ENCODE measurements at places on chromosomes 12 and 14.
A peak's percentile ranks its signal among the peaks of the same experiment; 100 is the strongest.

DNA sequence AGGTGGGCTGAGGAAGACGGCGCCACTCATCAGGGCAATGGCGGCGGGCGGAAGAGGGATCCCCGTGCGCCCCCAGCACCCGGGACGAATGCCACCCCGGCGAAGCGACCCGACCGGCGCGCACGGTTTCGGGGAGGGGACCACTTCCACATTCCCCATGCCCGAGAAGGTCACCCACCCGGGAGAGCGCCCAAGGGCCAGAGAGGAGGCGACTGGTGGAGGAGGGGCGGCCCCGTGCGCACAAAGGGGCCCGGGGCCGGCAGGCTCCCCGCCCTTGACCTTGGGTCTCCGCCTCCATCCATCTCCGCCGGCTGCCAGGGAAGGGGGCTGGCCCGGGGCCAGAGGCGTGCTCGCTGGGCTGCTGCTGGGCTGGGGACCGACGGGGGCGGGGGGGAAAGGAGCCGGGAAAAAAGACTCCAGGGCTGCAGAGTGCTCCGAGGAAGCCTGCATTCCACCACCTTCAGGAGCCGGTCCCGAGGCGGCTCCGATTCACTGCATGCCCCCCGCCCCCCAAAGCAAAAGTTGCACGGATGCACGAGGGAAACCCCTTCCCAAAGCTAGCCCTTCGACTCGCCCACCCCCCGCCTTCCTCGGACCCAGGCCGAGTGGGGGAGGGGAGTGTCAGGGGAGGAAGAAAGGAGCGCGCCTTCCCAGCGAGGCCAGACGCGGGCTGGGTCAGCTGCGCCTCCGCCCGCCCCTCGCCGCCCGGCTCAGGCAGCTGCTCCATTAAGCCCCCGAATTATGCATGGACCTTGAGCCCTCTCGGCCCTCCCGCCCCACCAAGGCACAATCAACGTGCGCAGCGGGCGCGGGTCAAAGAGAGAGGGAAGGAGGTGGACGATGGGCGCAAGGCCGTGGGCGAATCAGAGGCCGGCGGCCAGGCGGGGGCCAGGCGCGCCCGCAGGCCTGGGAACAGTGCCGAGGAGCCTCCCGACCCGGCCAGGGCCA lies 26.2 kb downstream of the BCL11B start:
- DNase-seq = no peak

- no peak for DNase-seq
These were observed 61.4 kb upstream of the VPS33A start for GRCh38 chr12:122327494-122328385.

- DNase-seq = peak; percentile 17
These were observed 386 bp downstream of the LIN52 start for GRCh38 chr14:74085047-74085637.

GRCh38 chr12:121222847-121223246 lies 12.9 kb downstream of the P2RX4 start:
- DNase-seq = no peak

DNA sequence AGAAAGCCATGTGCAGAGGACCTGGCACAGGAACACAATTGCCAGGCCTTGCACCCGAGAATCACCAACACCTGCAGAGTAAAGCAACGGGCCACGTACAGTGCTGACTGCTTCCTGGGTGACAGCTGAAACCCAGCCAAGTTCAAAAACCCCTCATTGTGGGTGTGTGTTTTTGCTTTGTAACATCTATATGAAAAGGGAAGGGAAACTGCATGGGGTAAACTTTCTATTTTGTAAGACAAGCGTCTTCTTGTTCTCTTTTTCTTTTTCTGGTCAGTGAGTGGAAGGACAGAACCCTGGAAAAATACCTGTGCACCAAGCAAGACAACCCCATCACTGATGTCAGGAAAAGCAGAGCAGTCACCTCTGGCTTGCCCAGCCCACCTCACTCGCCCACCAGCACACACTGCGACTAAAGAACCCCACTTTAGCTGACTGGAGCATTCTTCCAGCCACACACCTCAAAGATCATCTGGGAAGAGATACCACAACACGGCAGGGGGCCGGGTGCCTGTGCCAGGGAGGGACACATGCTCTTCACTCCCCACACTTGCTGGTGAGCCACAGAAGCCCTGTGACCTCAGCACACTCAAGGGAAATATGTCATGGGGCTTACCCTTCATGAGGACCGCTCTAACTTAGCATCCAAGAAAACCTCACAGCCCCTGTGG lies 172.3 kb downstream of the NDUFA12 start:
- DNase-seq = no peak

- no peak for DNase-seq
These were observed 24.5 kb downstream of the LMO3 start for GRCh38 chr12:16581416-16581815.

DNA sequence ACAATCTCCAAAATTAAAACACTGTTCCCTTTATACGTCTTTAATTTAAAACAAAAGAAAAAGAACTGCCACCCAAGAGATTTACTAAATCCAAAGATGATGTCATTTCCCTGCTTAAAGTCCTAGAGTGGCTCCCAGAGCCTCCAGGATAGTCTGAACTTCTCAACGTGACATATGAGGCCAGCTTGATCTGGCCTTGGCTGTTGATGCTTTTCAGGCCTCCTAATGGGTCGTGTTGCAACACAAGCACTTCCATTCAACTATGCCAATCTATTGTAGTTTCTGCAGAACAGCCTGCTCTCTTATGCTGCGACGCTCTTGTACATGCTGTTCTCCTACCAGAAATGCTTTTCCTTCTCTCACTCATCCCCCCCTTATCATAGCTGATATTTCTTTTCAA lies 35.7 kb downstream of the LGR5 start:
- peak; percentile 67 for DNase-seq

- no peak for DNase-seq
These were observed 52.5 kb upstream of the RBM19 start for GRCh38 chr12:114018669-114019068.

DNA sequence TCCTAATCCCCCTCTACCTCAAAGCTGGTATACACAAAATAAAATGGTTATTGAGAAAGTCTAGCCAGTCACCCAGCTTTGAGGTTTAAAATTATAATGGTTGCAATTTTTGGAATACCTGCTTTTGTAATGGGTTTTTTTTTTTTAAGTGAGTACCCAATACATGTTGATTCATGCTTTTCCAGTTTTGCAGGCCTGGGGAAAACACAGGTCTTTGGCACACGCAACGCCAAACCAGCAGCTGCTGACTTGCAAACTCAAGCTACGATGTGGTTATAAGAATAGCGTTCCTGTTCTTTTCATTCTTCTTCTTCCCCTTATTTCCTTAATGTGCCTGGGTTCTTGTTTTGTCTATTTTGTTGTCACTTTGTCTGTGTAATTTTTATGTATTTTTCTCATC lies 233.0 kb downstream of the EGLN3 start:
- DNase-seq = no peak

- DNase-seq = no peak
These were observed 61.1 kb downstream of the RAB35 start for GRCh38 chr12:120055231-120056000.

- no peak for DNase-seq
These were observed 614 bp upstream of the MARK3 start for GRCh38 chr14:103384450-103385151.

- no peak for DNase-seq
These were observed 151.4 kb upstream of the RGS6 start for GRCh38 chr14:71780822-71781221.

- DNase-seq = no peak
These were observed 70.0 kb downstream of the TMEM132C start for GRCh38 chr12:128337071-128337345.

DNA sequence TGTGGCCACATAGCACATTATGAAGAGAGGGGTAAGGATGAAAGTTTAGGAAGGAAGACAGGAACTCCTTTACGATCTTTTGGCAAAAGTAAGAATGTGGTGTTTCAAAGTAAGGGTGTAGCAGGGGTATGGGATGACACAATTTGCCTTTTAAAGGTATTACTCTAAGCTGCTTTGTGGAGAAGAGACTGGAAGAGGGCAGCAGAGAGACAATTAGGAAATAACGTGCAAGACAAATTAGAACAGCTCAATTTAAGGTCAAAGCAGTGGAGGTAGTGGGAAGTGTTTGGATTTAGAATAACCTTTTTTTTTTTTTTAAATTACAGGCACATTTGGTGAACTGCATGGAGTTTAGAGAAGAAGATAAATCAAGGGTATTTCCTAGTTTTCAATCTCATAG lies 342.6 kb downstream of the NOVA1 start:
- peak; percentile 16 for DNase-seq

DNA sequence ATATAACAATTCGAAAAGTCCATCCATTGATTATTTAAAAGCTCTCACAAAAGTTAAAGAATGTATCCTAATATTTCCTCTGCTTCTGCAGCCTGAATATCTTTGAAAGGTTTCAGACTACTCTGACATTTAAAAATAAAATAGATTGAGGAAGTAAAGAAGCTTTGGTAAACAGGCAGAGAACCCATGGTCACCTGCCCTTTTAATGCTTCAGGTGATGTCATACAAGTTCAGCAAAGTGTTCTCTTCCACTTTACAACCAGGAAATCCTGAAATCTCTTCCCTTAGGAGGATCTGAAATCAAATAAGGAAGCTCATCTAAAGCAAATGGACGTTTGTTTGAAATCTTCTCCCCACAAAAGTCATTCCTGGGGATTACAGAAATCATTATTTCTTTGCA lies 322.4 kb downstream of the PDZRN4 start:
- DNase-seq = no peak

DNA sequence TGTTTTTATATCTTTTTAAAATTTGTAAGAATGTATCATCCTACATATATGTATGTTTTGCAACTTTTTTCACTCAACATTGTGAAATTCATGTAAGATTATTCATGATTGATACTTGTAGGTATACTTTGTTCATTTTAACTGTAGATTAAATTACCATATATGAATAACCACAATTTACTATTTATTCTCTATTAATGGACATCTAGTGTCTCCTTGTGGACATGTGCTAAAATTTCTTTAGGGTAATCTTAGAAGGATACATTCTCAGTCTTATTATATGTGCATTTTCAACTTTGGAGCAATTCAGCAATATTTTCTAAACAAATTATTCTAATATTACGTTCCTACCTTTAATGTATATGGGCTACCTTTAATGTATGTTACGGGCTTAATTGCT lies 192.4 kb downstream of the FUT8 start:
- DNase-seq = peak; percentile 17

DNA sequence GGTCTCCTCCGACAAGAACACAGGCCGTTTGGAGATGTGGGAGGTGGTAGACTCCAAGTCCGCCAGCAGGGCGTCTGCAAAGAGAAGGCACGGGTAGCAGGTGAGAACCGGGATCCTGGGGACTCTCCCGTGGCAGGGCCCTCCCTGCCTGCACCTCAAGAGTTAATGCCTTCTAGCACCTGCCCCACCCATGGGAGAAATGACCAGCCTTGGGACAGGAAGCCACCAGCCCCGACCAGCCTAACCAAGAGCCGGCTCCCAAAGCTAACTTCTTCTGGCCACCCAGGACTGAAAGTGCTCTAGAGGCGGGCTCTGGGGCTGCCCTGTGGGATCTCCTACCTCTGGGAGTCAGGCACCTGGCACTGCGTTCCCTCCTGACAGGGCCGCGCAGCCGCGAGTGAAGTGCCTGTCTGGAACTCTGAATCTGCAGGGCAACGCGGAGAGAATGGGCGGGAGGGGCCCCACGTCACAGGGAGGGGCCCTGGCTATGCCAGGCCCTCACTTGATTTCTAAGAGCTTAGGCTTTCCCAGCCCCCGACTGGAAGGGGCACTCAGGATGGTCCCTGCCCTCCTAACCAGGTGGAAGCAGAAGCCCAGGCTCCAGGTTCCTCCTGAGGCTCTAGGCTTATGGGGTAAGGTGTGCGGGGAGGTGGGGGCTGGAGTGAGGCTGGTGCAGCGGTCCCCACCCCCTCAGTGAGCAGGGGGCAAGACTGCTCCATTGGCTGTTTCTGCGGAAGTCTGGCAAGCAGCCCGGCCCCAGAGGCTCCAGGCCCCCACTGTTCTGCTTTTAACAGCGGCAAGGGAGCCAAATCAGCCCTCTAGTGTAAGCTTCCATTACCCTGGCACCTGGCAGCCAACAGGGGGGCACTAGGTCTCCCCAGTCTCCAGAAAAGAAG lies 23.6 kb upstream of the RPLP0 start:
- DNase-seq = no peak

DNA sequence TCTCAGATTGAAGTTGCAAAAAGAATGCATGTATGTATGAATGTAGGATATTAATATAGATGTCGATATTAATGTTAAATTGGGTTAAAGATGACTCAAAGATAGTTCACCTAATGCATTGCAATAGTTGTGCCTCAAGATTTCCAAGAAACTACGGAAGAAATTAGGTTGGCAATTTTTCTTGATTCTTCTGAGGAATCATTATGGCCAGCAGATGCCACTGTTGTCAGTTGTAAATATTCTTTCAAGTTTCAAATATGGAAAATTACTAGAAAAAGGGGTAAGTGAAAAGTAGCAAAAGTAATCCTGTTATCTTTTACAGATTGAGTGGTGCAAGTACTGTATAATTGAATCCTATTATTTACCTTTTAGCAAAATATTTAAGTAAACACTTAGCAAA lies 202.1 kb downstream of the ADAMTS20 start:
- DNase-seq = peak; percentile 11

- DNase-seq = peak; percentile 17
These were observed 32.9 kb downstream of the MVK start for GRCh38 chr12:109606320-109607028.

DNA sequence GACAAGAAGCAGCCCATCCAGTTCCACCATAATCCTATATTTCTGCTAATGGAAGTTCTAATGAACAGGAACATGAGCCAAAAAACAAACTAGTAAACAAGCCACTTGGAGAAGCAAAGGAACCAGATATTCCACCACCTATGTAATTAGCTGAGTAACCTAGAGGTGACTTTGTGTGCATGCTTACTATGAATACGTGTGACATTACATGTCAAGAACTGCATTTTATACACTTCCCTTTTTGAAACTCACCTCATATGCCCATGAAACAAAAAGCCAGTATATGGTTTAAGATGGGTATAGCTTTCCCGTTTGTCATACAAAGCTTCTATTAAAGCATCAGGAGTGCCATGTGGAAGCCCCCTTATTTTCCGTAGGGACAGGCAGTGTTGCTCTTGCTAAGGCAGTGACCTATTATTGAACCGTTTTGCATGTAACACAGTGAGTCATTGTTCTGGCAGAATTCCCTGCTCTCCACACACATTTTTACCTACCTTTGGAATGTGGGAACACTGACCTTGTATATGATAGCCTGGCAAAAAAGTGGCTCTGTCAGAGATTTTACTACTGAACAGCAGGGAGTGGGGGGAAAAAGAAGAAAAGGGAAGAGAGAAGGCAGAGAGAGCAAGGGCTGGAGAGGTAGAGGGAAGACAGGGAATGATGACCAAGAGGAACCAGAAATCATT lies 34.8 kb upstream of the FRMD6 start:
- DNase-seq = peak; percentile 91

DNA sequence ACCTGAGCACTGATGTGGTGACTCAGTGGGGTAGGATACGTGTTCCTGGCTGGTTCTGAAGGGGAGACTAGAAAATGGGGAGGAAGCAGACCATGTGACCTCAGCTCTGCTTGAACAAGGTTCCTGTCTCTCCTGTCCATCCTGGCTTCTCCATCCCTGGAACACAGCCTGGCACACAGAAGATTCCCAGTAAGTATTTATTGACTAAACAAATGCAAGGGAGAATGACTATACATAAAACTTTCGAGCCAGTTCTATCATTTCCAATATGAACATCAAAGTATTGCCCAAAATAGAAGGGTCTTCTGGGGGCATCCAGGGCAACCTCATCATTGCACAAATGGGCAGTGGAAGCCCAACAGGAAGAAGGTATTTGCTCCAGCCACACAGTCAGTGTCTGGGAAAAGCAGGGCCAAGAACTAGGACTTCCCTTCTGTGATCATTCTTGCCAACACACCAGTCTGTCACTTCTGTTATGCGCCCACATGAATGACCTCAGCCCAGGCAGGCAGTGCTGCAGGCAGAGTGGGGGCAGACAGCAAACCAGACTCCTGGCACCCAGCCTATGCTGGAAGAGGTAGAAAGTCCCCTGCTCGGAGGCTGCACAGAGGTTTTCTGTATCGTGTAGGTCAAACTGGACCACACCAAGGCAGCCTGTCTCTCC lies 5.6 kb upstream of the SERPINA9 start:
- peak; percentile 67 for DNase-seq

All from fibroblast of skin of scalp (primary cell).